ENCODE measurements at places on chromosomes 3 and 15.

GRCh38 chr3:20776692-20777091 is 590.7 kb upstream of the SGO1 start:
- no peak for DNase-seq

DNA sequence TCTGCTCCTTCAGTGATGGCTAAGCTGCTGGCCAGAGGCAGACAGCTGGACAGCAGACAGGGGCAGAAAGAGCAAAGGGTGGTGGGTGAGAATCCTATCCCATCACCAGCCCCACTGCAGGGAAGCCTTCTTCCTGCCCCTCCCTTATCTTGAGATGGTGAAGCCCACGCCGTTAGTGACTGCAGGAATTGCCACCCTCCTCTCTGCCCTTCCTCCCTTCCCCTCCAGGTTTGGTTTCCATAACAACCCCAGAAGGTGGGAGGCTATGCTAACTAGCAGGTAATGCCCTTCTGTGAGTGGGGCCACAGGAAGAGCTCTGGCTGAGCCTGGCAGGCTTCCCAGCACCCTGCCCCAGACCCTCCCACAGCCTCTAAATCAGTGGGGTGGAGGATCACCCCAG is 32.8 kb downstream of the SCN5A start:
- DNase-seq, result no peak

DNA sequence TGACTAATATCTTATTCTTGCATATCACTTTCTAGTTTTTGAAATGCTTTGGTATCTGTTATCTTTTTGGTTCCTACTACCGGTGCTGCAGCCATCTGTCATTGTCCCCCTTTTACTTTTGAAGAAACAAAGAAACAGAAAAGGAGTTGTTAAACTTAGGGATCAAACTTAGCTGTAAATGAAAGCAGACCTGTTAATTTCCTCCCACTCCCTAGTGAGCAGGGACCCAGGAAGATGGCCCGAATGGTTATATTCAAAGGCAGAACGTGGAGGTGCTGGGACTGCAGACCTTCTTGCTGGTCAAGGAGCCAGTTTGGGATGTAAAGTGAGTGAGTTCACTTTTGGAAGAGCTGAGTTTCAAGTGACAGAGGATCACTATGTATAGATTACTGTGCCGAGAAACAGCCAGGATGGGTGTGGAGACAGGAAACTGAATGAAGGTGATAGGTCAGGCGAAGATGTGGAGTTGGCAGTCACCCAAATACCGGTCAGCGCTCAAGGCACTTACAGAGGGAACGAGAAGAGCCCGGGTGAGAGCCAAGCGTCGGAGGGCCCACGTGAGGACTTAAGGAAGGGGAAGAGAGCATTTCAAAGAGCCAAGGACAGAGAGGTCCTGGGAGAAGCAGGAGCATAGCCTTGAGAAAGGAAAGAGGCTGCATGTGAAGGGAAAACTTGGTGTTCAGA is 20.1 kb downstream of the KBTBD8 start:
- peak; percentile 54 for DNase-seq

- DNase-seq, result no peak
Observed at GRCh38 chr3:116399701-116400226, 45.5 kb downstream of the LSAMP start.

- peak; percentile 46 for DNase-seq
Observed at GRCh38 chr15:69380100-69380725, 33.9 kb upstream of the KIF23 start.

- peak; percentile 49 for DNase-seq
Observed at GRCh38 chr3:150174179-150174578, 203.5 kb upstream of the PFN2 start.

GRCh38 chr15:80558631-80559319 is 136.3 kb upstream of the ABHD17C start:
- no peak for DNase-seq

GRCh38 chr3:42273361-42273760 is 7.4 kb upstream of the CCK start:
- DNase-seq, result no peak

- DNase-seq, result no peak
Observed at GRCh38 chr3:74331711-74332110, 282.7 kb downstream of the CNTN3 start.

- DNase-seq, result no peak
Observed at GRCh38 chr3:133747373-133747772, 1.2 kb downstream of the TF start.

GRCh38 chr3:141191097-141191749 is 40.4 kb upstream of the PXYLP1 start:
- DNase-seq, result no peak

GRCh38 chr15:82047453-82048400 is 1.9 kb upstream of the MEX3B start:
- peak; percentile 28 for DNase-seq

- DNase-seq, result peak; percentile 1
Observed at GRCh38 chr3:2870724-2871333, 239.3 kb downstream of the IL5RA start.

DNA sequence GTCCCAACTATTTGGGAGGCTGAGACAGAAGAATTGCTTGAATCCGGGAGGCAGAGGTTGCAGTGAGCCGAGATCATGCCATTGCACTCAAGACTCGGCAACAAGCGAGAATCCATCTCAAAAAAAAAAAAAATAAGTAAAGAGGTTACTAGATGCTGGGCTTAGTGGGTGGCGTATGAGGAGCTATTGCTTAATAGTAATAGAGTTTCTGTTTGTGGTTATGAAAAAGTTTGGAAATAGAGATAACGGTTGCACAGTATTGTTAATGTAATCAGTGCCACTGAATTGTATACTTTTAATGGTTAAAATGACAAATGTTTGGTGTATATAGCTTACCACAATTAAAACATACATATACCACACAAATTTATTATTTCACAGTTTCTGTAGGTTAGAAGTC is 14.7 kb upstream of the HHATL start:
- peak; percentile 10 for DNase-seq
